ENCODE measurements at places on chromosomes 3 and 15.

DNA sequence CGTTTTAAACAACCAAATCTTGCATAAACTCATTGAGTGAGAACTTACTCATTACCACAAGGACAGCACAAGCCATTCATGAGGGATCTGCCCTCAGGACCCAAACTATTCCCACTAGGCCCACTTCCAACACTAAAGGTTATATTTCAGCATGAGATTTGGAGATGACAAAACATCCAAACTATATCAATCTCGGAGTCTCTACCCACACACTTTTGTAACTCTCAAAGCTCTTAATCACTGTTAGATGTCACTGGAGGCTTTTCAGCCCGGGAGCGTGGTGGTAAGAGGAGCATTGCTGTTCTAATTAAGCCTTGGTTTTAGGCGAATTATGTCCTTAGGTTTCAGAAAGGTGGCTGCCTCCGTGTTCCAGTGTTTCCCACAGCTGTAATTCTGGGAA is 86.3 kb downstream of the CNTN6 start:
- no peak for DNase-seq

GRCh38 chr3:174243171-174243570 is 616.0 kb upstream of the NAALADL2 start:
- no peak for DNase-seq

DNA sequence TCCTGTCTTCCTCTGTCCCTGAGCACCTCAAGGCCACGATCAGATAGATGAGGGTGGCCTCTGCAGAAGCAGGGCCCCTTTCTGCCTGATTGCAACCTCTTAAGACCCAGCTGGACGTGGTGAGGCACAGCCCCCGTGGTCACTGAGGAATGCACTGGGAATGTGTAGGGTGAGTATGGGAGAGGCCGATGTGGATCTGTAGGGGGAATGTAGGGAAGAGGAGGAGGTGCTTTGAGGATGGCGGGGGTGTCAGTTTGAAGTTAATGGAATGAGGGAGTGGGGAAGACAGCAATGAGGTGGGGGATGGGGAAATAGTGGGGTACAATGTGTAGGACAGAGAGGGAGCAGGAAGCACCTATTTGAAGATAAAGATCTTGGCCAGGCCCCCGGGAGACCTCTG is 785 bp upstream of the IQCF5 start:
- DNase-seq = no peak

DNA sequence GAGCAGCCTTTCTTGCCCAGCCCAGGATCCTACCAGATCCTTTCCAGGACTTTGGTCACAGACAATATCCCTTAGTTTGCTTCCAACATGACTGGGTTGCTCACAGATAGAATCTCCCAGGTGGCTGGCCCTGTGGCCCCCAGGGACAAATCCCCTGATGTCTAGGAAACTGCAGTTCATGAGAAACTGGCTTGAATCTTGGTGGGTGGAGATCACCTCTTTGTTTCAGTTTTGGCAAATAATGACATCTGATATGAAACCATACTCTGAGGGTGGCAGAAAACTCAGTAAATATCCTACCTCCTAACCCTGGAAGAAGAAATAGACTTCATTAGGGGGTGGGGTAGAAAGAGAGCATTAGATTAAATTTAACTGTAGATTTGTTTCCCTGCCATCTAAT is 44.1 kb upstream of the PFN2 start:
- DNase-seq = no peak

GRCh38 chr3:176740906-176741663 is 456.2 kb downstream of the TBL1XR1 start:
- DNase-seq = no peak

GRCh38 chr3:100900671-100901335 is 92.4 kb downstream of the ABI3BP start:
- no peak for DNase-seq

DNA sequence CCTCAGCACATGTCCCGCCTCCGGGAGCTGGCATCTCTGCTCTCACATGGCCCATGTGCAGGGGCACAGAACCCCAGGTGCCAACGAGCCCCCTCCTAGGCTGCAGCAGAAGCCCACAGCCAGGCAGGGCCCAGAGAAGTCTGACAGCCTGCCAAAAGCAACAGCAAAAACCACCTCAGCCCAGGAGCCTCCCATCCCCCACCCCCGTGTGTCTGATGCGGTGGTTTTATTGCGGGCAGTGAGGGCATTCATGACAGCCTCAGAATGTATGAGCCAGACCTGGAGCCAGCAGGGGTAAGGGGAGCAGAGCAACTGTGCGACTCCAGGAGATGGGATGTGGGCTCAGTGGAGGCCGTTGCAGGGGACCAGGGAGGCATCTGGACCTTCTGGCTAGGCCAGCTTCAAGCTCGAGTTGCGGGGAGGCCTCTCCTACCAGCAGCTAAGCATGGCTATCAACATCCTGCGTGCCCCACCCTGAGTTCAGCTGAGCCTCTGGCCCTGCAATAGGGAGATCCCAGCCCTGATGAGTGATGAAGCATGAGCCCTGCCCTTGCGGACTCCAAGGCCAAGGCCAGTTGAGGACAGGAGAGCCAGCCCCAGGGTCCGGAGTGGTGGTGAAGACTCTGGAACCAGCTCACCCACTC is 52.5 kb downstream of the CYP11A1 start:
- DNase-seq = no peak

DNA sequence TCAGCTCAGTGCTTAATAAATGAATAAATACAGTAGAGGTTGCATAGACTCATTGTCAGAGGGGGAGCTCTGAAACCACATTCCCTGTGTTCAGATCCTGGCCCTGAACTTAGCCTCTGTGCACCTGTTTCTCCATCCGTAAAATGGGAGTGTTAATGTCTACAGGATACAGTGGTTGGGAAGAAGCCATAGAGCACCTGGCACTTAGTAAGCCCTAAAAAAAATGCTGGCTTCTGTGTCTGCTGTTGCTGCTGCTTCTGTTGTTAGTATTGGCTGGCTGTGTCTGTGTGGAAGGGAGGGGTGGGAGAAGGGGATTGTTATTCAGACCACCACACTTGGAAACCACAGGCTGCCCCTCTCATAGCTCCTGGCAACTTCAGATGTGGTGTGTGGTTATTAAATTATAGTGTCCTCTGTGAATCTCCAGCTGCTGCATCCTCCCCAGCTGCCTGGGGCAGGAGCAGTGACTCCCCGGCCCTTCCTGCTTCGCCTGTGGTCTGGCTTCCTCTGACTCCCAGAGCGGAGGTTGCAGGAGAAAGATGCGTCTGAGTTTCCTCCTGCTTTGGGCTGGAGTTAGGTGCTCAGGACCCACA is 31.0 kb downstream of the FGD5 start:
- DNase-seq = no peak

- DNase-seq = no peak
These were observed 189.9 kb upstream of the THRB start for GRCh38 chr3:24684506-24685023.

GRCh38 chr15:73287019-73287418 is 81.7 kb downstream of the HCN4 start:
- DNase-seq = no peak

DNA sequence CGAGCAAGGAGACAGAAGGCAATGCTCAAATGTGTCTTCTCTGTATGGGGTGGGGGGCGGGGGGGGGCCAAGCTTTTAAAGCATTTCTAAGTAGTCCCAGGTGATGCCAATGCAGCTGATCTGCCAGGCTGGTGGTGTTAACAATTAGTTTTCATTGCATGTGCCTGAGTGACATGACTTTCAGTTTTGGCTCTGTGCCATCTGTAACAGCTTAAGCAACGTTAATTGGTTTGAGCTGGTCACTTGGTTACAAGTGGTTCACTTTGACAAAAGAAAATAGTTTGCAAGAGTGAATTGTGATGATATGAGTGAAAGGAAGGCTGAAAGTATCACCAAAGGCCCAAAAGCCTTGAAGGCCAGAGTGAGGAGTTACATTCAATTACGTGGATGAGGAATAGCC is 26.4 kb upstream of the LRIG1 start:
- no peak for DNase-seq

GRCh38 chr3:13047296-13048165 is 25.7 kb downstream of the IQSEC1 start:
- DNase-seq = no peak

DNA sequence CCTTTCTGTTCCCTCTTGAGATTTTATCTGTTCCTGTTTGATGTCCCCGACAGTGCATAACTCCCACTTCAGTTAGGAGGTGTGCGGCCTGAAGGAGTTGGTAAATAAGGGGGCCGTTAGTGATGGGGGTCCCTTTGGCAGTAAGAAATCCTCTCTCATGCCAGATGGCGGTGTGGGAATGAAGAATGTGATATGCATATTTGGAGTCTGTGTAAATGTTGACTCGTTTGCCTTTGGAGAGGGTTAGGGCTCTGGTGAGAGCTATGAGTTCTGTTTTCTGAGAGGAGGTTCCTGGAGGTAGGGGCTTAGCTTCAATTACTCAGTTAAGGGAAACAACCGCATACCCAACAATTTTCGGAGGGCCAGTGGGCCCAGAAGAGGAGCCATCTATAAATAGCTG is 38.8 kb upstream of the RNF7 start:
- no peak for DNase-seq

GRCh38 chr3:84961011-84961410 is 2.2 kb downstream of the CADM2 start:
- no peak for DNase-seq

- DNase-seq = no peak
These were observed 253.5 kb upstream of the ZPLD1 start for GRCh38 chr3:102181175-102181920.

- DNase-seq = no peak
These were observed 13.4 kb upstream of the ZNF639 start for GRCh38 chr3:179309225-179310078.

DNA sequence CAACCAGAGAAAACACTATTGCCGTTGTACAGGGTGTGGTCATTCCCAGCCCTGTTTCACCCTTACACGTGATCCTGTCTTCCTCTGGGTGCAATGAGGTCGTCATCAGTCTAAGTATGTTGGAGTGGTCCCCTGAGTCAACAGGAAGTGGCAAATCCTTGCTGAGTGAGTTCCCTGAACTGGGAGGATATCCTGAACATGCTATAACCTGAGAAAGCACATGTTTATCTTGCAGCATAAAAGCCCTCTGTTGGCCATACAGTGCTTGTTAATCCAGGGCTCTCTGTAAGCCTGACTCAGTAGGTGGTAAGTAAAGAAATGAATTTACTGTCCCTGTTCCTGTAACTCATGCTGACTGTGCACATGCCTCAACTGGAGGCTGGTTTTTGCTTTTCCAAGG is 477.8 kb upstream of the RGMA start:
- no peak for DNase-seq

GRCh38 chr15:68379759-68380290 is 52.1 kb downstream of the ITGA11 start:
- DNase-seq = no peak

DNA sequence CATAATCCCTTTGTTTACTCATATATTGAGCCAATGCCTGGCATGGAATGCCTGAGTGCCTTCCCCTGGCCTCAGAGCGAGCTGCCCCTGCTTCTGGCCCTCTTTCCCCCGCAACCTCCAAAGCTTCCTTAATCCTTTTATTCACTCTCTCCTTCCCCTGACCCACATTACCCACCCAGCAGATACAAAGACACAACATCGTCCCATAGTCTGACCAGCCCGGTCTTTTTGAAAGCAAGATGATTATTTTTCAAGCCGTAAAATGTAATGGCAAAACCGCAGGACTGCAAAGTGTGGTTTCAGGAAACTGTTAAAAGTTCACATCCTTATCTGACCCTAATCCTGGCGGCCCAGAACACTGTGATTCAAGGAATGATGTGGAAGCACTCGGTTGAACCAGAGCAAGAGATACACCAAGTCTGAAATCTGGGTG is 78.4 kb upstream of the LRTM1 start:
- DNase-seq = no peak

DNA sequence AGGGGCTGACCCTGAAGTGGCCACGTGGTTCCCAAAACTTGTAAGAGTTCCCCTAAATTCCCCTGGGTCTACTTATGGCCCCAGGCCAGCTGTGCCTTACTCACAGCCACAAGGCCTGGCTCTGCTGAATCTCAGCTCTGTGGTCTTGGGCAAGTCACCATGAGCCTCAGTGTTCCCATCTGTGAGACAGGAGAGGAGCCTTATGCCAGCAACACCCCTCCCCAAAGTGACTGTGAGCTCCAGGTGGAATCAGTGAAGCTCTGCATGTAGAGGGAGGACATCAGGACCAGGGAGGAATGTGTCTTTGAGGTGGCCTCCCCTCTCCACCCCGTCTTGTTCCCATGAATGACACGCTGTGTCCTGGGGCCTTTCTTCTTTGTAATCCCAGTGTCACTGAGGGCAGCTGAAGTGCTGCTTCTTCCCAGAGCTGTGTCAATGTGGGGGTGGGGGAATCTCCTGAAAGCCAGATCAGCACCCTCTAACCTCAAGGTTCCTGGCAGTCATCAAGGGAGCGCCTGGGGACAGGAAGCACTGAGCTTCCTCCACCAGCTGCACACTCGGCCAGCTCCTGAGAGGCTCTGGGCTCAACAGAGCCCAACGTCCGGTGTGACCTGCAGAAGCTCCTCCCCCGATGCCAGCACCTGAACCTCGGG is 258.9 kb downstream of the UACA start:
- DNase-seq = peak; percentile 65

DNA sequence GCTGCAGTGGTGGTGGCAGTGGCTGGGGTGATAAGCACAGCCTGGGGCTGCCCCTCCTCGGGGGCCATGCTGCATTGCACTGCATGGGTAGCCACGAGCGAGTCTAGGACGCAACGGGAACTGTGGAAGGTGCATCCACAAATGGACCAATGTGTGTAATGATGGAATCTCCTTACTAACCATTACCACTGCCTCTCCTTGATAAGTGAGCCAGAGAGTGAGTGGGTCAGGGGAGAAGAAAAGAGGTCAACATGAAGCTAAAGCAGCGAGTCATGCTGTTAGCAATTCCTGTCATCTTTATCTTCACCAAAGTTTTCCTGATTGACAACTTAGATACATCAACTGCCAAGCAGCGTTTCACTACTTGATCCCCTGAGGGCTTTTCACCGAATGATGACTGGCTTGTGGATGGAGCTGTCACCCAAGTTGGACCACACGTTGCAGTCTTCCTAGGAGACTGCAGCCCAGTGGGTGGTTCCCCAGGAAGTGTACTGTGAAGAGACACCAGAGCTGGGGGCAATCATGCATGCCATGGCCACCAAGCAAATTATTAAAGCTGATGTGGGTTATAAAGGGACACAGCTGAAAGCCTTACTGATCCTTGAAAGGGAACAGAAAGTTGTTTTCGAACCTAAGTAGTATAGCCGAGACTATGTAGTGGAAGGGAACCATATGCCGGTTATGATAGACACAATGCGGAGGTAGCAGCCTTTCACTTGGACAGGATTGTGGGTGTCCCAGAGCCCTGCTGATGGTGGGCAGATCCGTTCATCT is 20.6 kb downstream of the SAMD7 start:
- DNase-seq = no peak

DNA sequence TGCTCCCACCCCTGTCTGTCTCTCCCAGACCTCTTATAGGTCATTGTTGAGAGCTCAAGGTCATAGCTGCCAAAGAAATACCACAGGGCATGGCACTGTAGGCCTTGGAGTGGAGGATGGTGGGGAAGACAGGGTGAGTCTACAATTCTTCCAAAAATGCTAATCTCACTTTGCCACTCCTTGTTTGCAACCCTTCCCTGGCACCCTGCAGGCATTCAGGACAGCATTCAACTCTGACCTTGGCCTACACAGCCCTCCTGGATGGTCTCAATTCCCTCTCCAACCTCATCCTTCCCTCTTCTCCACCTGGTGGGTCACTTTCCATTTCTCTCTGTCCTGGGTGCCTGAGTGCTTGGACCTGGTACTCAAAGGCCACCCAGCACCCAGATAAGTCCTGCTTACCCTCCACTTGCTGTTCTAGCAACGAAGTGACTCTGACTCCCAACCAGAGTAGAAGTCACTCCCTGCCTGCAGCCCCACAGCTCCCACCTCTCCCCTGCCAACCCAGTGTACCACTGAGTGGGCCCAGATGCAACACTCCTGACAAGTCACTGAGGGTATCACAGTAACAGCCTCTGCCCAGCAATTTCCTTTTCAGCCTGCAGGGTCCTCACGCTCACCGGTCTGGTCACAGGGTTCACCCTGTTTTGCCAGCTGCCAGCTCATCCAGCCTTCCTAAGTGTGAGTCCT is 36.6 kb downstream of the AMOTL2 start:
- no peak for DNase-seq

Measured in natural killer cell treated with Interleukin-12 subunit alpha and Interleukin-12 subunit beta and Interleukin-15 and Interleukin-18, amount 100 ng/mL, for 72 hours (primary cell).